ENCODE measurements at places on chromosomes 2 and 18.

DNA sequence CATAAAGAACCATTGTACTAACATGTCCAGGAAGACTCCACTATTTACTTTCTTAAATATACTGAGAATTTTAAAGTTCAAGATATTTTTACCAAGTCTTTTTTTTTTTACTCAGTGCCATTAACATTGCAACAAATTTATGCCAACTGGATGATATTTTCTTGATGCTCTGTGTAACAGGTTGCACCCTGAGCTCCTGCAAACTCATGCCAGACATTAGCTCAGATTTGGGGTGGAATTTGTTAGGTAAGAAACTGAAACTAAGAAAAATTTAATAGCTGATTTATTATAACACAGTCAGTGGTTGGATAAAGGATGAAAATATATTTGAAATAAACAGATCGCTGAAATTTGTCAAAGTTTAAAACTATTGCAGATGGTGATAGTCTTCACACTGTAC, 228.6 kb upstream of the SPHKAP start:
- DNase-seq, result no peak

DNA sequence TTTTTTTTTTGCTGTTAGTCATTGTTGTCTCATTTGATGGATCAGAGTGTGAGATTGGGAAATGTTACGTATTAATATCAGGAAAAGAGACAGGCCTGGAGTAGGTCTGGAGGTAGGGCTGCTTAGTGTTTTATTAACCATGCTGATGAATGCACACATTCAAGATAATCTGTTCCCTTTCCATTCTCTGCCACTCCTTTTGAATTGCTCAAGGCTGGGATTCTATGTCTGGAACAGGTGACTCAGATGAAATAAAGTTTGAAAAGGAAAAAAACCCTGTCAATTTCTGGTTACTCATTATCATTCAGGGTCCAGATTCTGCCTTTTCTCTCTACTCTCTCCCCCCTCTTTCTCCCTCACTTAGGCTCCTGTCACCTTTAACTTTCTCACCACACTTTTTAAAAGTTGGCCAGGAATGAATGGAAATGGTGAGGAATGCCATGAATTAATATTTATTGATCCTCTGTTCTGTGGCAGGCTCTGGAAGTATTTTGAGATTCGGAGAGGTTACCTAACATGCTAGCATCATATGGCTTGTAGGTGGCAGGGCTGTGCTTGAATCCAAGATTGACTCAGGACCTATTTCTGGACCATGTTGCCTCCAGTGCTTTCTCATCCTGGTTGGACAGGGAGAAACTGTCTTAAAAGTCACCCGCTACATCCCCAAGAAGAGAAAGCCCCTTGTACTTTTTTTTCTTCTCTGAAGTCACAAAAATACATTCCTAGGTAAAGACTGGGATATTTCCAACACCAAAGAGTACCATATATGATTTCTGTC, 40.2 kb downstream of the MAP4K4 start:
- DNase-seq, result no peak

DNA sequence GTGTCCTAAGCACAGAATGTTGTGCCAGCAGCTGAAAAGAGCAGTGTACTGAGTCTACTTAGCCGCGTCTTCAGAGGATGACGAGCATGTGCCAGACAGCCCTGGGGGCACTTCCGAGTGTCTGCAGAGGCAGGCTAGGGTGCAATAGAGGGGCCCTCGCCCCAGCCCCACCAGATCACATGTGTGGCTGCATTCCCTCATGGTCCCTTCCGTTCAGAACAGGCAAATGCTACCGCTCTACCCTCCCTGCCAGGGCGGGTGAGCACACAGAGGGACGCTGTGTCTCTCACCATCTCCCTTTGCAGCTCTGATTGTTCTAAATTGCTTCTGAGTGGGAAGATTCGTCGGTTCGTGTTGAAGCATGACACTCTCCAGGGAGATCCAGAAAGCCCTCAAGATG, 212.2 kb upstream of the RAB12 start:
- DNase-seq, result no peak

GRCh38 chr2:204628926-204629712, 83.8 kb downstream of the PARD3B start:
- DNase-seq, result no peak

DNA sequence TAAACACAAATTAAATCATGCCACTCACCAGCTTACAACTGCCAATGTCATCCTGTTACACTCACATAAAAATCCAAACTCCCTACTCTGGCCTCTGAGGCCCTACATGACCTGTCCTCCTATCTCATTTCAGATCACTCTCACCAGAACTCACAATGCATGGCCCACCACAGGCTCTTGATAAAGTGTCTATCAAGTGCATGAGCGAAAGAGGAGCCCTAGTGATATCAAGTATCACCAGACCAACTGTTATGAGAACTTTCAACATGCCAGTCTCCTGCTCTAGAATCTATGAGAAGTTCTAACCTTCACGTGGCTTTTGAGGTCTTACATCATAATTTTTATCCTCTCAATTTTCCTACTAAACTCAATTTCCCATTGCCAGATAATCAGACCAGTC, 76.4 kb upstream of the CD226 start:
- no peak for DNase-seq

DNA sequence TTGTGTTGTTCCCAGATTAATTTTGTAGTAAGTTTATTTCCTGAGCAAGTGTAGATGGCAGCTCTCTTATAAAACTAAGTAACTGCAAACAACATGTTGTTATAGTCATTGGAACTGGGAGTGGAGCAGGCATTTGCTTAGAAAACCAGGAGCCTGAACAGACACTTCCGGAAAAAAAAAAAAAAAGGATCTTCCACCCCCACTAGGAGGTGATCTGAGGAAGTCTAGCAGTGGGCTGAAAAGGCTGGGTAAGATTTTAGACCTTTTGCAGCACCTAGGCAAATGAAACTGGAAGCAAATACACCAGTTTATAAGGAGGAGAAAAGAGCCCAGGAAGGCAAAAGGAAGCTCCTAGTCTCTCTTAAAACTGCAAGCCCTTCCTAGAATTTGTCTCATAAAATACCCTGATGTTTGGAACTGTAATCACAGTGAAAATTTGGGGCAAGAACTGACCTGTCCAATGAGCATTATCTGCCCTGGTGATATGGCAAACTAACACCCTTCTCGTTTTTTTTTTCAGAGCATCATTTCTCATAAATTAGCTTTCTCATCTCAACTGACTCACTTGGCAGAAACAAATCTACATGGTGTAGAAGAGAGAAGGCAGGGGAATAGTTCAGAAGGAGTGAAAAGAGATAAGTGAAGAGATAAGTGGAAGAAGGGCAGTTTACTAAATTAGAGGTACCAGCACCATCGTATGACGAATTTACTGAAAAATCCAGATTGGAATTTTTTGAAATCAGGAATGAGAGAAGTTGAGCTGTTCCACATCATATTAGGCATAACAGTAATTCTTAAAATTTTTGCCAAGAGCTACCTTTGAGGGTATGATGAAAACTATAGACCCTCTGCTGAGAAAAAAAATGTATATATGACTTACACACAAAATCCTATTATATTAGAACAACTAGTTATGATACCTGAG, 4.2 kb upstream of the CCNYL1 start:
- DNase-seq, result no peak

DNA sequence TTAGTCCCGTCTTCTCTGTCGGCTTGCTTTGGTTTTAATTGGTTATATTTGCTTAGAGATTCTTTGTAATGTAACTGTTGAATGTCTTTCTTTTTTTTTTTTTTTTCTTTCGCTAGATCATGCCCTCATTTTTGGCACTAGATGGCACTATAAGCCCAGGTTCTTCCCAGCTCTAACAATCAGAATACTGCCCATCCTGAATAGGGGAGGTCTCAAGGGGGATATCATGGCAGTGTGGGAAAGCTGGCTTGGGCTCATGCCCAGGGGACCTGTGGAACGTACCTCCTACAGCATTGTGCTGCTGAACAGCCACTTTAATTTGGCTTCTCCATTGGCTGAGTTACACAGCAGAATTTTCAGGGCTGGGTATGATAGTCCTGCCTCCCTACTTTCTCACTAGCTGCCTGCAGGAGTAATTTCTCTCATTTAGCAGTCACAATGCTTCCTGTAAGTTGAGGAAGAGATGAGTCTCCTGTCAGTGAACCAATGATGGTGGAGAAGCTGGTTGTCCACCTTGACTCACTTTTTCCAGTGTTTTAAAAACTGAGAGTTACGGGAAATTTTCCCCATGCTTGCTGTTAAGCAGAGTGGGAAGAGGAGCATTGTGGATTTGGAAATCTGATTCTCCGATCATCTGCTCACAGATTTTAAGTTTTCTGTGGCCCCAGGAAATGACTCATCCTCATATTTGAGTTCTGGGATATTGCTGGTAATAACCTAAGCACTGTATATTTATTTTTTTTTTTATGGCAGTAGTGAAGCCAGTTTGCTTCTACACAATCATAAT, 47.2 kb downstream of the RAD51AP2 start:
- DNase-seq, result peak; percentile 3

DNA sequence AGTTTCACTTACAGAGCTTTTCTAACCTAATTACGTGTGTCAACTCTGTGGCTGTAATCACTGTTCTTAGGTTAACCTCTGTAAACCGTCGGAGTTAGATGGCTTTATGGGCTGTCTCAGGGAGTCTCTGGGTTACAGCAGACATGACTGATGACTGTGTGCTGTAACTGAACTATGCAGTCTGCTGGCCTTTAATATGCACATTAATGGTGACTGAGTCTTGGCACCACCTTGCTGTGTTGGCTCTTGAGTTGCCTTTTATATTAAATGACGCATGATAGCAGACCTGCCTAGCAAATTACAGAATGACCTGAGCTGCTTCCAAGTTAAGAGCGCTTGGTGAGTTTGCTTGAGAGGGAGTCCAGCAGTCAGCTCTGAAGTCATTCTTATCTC, 90.1 kb downstream of the ACKR3 start:
- DNase-seq, result no peak

- DNase-seq, result no peak
Measured at GRCh38 chr18:13465124-13465446, 246.5 kb downstream of the LDLRAD4 start.
